ENCODE measurements at places on chromosomes 2 and 18. TPM values are rescaled to one million over a fixed set of nuclear protein-coding genes. Genes with fewer than 3 reads are reported as not detected.

SNRNP27 gene
- total RNA-seq: 40.1 TPM

DOK6 gene
- total RNA-seq: not detected

MYCN gene
- total RNA-seq: not detected

ALMS1 gene
- total RNA-seq: 7.7 TPM

FBLN7 gene
- not detected for total RNA-seq

CAPN13 gene
- 0.21 TPM for total RNA-seq

GCG gene
- not detected for total RNA-seq

SAG gene
- not detected for total RNA-seq

SLC9A4 gene
- not detected for total RNA-seq

CCDC74B gene
- 17.5 TPM for total RNA-seq

PAX8 gene
- 0.60 TPM for total RNA-seq

VIL1 gene
- total RNA-seq: not detected

PHLPP1 gene
- 6.8 TPM for total RNA-seq

DPP4 gene
- 0.35 TPM for total RNA-seq

ARHGEF33 gene
- 0.14 TPM for total RNA-seq

IRS1 gene
- 27.2 TPM for total RNA-seq

CCDC138 gene
- total RNA-seq: 6.3 TPM

SLC4A3 gene
- 6.5 TPM for total RNA-seq

MTHFD2 gene
- total RNA-seq: 89.9 TPM

GPR39 gene
- 10.9 TPM for total RNA-seq

IL36G gene
- total RNA-seq: 15.7 TPM

HOXD11 gene
- total RNA-seq: not detected

LTBP1 gene
- total RNA-seq: 45.5 TPM

ANKRD44 gene
- total RNA-seq: 1.3 TPM

LIMS4 gene
- total RNA-seq: not detected

HOXD13 gene
- not detected for total RNA-seq

UBE2E3 gene
- total RNA-seq: 65.0 TPM

SNTG2 gene
- total RNA-seq: not detected

KCNG2 gene
- total RNA-seq: not detected

ECEL1 gene
- total RNA-seq: not detected

MEP1B gene
- not detected for total RNA-seq

DSG1 gene
- total RNA-seq: 48.9 TPM

NPPC gene
- total RNA-seq: not detected

COPS8 gene
- 87.3 TPM for total RNA-seq

FAM110C gene
- total RNA-seq: 12.9 TPM

NABP1 gene
- total RNA-seq: 20.2 TPM

STARD6 gene
- total RNA-seq: 0.51 TPM

FBXO15 gene
- total RNA-seq: 1.1 TPM

RNF125 gene
- 1.3 TPM for total RNA-seq

ZCCHC2 gene
- total RNA-seq: 7.8 TPM

L3MBTL4 gene
- total RNA-seq: 0.05 TPM

PKP4 gene
- total RNA-seq: 32.1 TPM

DNAJC5G gene
- not detected for total RNA-seq

BIN1 gene
- total RNA-seq: 18.9 TPM

REG1B gene
- not detected for total RNA-seq

SH3BP4 gene
- 20.7 TPM for total RNA-seq

MOGAT1 gene
- not detected for total RNA-seq

TMEM163 gene
- not detected for total RNA-seq

Data from airway epithelial cell (primary cell).